ENCODE measurements at places on chromosomes 11 and 22. TPM values are rescaled to one million over a fixed set of nuclear protein-coding genes. Genes with fewer than 3 reads are reported as not detected.

POTEH gene
- total RNA-seq, result not detected

FOLH1 gene
- 0.81 TPM for total RNA-seq

PNPLA5 gene
- total RNA-seq, result not detected

RFPL3 gene
- not detected for total RNA-seq

ANGPTL5 gene
- total RNA-seq, result not detected

PLAAT3 gene
- total RNA-seq, result 261 TPM

AMOTL1 gene
- 22.0 TPM for total RNA-seq

DNA sequence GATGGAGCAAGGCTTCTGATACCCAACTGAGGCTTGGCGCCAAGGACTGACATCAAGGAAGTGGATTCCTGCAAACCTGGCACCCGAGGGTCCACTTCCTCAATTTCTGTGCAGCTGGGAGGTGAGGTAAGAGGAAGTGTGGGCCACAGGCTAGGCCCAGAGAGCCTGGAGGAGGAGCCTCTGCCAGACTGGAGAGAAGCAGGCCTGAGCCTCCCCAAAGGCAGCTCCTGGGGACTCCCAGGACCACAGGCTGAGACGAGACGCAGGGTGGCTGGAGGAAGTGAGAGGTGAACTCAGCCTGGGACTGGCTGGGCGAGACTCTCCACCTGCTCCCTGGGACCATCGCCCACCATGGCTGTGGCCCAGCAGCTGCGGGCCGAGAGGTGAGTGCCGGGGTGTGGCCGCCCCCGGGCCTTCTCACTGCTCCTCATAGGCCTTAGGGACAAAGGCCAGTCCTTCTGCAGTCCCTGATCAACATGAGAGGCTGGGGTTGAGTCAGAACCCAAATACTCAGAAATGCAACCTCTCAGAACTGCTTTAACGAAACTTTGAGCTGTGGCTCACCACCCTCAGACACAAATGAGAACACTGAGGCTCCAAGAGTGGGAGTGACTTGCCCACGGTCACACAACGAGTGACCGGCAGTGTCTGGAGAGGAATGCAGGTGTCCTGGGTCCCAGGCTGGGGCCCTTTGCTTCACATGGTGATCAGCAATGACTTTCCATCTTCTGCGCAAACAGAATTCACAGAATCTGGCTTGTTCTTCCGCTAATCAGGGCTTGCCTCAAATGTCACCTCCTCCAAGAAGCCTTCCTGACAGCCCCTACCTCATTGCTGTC, at the start of gene NCF4:
Gene NCF4, plus strand, starts transcription at position 186 of the 839 bp plus-strand sequence. Its CDS starts 166 bp downstream, at position 352.
- DNase-seq, result no peak

- DNase-seq, result no peak
Observed at GRCh38 chr11:121467965-121468364, 15.2 kb upstream of the SORL1-AS1 start.

GRCh38 chr22:35312198-35313059, 12.7 kb downstream of the TOM1 start:
- DNase-seq, result peak; percentile 80

DNA sequence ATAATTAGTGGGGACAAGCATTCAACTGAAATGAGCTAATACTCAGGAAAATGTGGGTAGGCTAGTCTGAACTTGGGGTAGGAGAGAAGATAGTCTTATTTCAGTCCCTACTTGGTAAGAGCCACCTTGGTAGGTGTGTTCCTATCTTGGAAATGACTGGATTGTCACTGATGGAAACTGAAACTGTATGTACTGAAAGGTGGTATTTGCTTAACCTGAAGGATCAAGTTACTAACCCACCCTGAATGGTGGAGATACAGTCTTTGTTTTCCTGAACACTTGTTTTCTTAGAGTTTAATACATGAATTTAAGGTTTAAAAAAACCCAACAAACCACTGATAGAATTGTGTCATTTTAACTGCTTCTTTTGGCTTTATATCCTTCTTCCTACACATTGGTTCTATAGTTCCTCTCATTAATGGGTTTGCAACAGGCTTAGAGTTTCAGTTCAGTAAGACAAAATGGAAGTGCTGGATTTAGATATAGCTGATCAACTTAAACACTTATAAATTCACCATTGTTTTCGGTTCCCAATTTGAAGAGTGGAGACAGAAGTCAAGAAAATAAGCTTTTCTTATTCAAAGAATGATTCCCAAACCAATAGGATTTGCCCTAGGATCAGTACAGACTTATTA, 4.2 kb downstream of the FAR1 start:
- no peak for DNase-seq

DNA sequence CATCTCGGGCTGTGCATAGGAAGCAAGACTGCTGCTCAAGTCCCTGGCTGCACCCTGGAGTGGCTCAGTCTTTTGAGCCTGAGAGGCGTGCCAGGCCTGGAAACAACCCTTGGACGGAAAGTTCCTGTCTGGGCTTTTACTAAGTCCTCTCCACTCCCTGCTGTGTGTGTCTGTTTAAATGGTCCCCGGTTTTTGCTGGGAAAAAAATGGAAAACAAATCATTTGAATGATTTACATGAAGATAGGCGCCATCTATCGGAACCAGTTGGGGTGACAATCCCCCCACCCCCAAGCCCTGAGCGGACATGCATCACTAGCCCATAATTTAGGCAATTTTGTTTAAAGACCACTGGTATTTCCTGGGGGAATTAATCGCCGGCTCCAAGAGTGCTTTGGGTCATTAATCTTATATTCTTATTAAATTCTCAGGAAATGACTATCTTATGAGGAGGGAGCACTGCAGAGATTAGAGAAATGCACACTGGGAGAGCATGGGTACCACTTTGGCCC, 2.7 kb upstream of the GAB2 start:
- DNase-seq, result peak; percentile 69

GRCh38 chr11:122202951-122203456, 87.0 kb upstream of the BLID start:
- peak; percentile 65 for DNase-seq

GRCh38 chr11:101127699-101128570, 1.7 kb downstream of the PGR start:
- no peak for DNase-seq

DNA sequence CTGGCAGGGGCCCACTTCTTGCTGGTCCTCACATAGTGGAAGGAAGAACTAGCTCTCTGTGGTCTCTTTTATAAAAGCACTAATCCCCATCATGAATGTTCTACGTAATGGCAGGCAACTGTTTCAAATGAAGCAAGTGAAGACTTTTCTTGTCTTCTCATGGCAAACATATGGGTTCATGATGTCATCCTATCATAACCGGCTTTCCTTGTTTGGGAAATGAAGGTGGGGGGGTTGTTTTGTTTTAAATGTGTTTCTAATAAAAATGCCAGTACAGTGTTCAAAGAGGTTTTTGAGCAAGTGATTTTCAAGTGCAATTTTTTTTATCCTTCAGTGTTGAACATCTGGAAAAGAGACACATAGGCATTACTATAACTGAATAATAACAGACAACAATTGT, 33.4 kb downstream of the REXO2 start:
- DNase-seq, result no peak

GRCh38 chr11:133570376-133570775, 38.1 kb upstream of the OPCML start:
- no peak for DNase-seq

GRCh38 chr11:126332221-126332711, 23.2 kb upstream of the ST3GAL4 start:
- DNase-seq, result no peak

- DNase-seq, result no peak
Observed at GRCh38 chr22:37024339-37025157, 5.0 kb downstream of the MPST start.
